ENCODE measurements at places on chromosomes 11 and 22.
A peak's percentile ranks its signal among the peaks of the same experiment; 100 is the strongest.

- peak; percentile 70 for DNase-seq
Observed at GRCh38 chr22:37032535-37033460, 13.3 kb downstream of the MPST start.

- DNase-seq: no peak
Observed at GRCh38 chr22:50118557-50119168, 28.9 kb downstream of the MOV10L1 start.

- no peak for DNase-seq
Observed at GRCh38 chr11:56783448-56784041, 35.0 kb upstream of the OR9G4 start.

DNA sequence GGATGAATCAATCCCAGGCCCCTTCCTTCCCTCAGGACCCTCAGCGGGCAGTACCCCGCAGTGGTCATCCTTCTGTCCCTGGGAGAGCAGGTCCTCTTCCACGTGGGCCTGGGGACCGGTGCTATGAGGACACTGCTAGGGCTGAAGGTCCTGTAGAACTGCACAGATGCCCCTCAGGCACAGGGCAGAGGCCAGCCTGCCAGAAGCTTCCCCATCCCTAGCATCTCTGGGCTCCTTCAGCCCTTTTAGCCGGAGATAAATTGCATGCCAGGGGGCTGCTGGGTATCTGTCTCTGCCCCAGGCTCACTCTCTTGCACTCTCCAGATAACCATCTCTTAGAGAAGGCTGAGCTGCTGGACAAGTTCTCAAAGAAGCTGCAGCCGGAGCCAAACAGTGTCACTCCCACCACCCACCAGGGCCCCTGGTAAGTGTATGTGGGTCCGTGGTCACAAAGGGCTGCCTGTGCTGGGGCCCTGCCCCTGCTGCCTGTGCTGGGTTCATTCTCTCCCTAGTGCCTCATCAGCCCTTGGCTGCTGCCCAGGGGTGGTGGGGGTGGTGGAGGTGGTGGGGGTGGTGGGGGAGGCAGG is 2.3 kb downstream of the ATG16L2 start:
- DNase-seq: no peak

DNA sequence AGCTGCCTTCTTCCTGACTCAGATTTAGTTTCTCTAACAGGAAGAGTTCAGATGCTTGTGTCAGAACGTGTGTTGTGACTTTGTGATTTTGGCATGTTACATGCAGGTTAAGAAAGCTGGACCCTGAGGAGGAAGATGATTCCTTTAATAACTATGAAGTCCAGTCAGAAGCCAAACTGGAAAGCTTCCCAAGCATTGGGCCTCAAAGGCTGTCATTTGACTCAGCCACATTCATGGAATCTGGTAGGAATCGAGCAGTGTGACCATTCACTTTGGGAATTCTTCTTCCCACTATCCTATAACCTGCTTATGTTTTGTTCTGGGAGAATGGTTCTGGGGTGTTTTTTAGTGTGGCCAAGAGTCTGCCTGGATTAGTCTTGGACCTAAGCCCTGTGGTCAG is 48.0 kb downstream of the CABIN1 start:
- peak; percentile 71 for DNase-seq

DNA sequence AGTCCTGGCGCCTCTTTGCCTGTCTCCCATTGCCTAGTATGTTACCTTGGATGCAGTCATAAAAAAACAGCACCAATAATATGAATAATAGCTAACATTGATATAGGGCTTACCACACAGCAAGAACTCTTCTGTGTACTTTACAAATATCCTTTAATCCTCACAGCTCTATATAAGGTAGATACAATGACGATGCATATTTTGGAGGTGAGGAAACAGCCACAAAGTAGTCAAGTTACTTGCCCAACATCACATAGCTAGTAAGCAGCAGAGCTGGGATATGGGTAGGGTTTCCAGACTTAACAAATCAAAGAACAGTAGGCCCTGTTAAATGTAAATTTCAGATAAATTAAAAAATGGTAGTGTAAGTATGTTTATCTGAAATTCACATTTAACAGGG is 128.8 kb downstream of the ST3GAL4 start:
- DNase-seq: no peak

GRCh38 chr11:102990145-102990544 is 34.6 kb upstream of the MMP13 start:
- DNase-seq: no peak

DNA sequence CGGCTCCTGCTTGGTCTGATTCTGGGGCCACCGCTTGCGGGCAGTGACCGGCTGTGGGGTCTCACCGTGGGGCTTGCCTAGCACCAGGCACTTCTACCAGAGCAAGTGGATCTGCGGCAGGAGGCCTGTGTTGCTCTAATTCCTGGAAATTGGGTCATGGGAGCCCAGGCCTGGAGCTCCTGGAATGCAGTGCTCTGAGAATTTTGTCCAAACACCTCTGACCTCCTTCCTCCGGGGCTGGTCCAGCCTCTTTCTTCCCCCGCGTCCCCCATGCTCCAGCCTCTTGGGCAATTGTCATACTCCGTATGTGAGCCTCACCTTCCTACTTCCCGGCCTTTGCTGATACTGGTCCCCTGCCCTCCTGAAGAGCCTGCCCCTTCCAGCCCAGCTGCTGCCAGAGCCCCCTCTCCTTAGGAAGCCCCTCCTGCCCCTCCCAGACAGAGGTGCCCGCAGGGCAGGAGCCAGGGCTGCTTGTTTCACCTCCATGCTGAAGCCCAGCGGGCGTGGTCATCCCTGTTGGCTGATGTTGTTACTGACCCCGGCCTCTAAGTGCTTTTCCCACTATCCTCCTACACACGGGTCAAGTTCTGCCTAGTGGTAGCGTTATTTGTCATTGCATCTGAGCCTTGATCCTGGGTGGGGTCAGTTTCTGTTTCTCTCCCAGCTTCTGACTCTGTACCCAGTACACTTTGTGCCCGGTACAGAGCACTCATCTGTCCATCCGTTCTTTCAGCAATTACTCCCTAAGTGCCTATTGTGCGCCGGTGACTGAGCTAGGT is 9.6 kb downstream of the MGAT3 start:
- no peak for DNase-seq

DNA sequence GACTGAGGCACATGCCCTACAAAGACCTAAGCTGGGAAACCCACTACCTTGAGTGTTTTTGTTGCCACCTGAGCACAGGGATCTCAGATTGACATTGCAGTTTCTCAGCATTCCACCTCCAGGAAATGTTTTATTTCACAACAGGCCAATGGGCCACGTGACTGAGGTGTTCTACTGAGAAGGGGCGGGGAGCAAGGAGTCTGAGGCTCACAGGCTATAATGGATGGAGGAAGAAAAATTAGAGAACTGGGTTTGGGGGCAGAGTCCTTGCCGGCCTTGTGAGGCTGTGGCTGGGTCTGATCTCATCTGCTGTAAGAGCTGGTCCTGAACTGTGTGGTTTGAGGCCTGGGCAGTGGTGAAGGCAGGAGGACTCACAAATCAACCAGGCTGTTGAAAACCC is 40.7 kb downstream of the ZNF202 start:
- no peak for DNase-seq

DNA sequence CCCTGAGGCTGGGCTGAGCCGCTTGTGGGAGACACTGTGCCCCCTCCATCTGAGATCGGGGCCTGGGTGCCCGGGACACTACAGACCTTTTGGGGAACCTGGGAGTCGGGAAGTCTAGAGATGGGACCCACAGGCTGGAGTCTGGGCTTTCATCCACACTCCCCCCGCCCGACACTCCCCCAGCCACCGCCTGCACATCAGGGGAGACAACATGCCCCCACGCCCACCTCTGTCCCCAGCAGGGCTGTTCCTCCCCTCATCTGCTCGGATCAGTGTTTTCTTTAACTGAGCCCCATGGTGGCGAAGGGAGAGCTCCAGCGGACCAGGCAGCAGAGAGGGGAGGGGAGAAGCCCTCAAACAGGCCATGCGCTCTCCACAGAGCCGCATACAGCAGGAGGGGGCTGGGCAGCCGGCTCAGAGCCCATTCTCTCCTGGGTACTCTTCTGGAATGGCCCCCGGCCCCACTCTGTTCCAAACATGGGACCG is 174.7 kb downstream of the IGLL1 start:
- no peak for DNase-seq

DNA sequence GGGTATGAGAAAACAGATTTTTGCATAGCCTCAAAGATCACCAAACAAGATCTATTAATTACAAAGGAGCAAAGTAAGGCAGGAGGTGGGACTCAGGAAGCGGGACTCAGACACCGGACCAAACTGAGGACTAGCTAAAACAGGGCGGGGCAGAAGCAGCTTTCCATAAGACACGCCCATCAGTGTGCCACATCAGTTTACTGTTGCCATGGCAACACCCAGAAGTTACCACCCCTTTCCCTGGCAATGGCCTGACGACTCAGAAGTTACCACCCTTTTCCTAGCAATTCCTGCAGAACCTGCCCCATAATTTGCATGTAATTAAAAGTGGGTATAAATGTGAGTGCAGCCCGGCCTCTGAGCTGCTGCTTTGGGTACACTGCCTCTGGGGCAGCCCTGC is 173.9 kb downstream of the SHANK2 start:
- DNase-seq: no peak

DNA sequence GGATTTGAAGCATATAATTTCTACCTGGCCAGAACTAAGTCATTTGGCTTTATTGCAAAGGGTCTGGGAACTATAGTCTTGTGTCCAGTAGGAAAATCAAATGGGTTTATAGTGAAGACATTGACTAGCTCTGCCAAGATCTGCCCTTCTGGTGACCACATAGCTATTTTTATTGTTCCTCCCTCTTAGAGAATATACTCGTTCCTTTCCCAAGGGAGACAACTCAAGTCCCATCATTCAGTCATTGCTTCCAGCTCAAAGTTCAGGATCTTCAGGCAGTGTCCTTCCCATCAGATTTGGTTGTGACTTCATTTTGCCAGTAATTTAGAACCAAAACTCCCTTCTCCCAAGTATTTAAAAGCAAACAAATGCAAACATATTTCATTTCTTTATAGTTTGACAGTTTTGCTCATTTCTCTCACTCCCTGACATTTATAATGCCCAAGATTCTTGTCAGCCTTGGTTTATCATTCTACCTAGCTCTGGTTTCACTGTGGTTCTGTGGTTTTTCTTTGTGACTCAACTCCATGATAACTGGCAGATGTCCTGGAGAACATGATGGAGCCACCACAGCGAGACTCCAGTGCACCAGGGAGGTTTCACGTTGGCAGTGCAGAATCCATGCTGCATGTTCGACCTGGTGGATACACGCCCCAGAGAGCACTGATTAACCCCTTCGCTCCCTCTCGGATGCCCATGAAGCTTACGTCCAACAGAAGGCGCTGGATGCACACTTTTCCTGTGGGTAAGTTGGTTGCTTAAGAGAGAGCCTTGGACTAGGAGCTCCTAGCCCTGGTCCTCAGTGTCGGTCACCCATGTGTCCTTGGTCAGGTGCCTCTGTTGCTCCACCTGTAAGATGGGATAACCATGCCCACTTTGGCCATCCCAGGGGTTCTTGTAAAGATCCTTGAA is 64.9 kb downstream of the DEPDC5 start:
- no peak for DNase-seq

GRCh38 chr22:36608987-36609386 is 80.0 kb upstream of the EIF3D start:
- DNase-seq: no peak

GRCh38 chr11:19455731-19456130 is 215.0 kb upstream of the E2F8 start:
- no peak for DNase-seq

DNA sequence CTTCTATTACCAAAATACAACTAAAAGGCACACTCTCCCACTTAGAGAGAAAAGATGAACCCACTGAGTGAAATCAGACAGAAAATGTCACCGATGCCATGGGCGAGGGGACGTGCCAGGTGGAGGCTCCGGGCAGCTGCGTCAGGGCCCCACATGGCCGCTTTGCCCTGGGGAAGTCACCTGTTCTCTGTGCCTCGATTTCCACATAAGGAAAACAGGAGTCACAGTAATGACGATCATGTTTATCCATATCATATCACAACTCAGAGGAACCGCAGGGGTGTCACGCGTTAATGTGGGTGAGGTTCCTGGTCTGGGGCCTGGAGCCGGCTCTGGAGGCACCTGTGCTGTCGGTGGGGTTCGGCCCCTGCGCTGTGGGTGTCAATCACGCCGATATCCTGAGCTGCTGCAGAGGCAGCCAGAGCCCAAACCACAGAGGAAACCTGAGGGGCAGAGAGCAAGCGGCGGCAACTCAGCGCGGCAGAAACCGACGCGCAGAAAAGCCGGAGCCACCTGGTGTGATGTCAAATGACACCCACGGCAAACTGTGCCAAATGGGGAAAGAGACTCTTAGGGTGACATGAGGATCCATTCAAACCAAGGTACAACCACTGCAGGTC is 243.7 kb downstream of the BRD1 start:
- DNase-seq: no peak

DNA sequence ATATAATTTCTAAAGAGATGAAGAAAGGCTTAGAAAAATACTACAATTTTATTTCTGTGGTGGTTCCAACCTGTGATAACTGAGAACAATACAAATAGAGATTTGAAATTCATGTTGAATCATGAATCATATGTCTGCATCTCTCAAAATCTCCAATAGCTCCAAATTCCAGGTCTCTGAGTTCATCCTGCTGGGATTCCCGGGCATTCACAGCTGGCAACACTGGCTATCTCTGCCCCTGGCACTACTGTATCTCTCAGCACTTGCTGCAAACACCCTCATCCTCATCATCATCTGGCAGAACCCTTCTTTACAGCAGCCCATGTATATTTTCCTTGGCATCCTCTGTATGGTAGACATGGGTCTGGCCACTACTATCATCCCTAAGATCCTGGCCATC is at the start of gene OR56B1:
TSS of gene OR56B1 (plus strand) at position 53 of the 400 bp plus-strand sequence. CDS start at position 122, 69 bp downstream.
- DNase-seq: no peak

GRCh38 chr22:39129746-39130145 is 22.7 kb downstream of the CBX7 start:
- peak; percentile 49 for DNase-seq

DNA sequence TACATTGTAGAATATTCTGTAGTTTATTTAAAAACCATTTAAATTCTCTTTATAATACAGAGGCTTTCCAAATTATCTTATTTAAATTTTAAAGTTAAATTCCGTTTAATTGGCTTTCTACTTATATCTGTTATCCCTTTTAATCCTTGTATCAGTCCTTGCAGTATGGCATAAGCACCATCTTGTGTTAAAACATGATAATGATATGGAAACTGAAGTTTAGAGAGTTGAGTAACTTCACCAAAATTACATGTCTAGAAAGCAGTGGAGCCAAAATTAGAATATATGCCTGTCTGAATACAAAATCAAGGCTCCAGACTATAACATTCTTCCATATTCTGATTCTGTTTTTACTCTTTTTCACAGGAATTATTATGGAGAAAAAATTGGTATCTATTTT is 57.0 kb downstream of the ANO5 start:
- no peak for DNase-seq

DNA sequence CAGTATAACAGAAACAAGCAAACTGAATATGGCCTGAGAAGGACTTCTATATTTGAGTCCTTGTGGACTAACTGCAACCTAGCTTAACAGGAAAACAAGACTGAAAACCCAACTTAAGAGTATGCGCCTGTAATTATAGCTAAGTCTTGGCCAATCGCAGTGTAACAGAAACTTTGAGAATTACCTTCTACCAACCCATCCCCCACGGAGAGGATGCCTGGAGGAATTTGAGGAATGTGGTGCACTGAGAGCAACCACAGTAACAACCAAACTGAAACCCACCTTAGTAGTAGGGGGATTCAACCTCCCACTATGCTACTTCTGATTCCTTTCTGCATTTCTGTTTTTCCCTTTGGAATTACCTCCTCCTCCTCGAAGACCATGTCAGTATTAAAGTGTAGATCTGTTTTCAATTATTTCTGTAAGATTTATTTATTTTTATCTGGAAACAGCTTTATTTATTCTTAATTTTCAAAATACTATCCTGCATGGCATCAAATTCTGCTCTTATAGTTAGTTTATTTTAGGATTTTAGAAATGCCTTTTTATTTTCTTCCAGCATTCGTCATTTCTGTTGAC is 393.6 kb downstream of the KCNA4 start:
- no peak for DNase-seq

- no peak for DNase-seq
Observed at GRCh38 chr11:6405052-6405667, 13.7 kb downstream of the APBB1 start.

Measured in coronary artery (tissue), 2 donors.